ENCODE measurements at places on chromosomes 12 and 14.

GRCh38 chr12:4135919-4136605, 137.5 kb upstream of the CCND2 start:
- peak; percentile 82 for DNase-seq

DNA sequence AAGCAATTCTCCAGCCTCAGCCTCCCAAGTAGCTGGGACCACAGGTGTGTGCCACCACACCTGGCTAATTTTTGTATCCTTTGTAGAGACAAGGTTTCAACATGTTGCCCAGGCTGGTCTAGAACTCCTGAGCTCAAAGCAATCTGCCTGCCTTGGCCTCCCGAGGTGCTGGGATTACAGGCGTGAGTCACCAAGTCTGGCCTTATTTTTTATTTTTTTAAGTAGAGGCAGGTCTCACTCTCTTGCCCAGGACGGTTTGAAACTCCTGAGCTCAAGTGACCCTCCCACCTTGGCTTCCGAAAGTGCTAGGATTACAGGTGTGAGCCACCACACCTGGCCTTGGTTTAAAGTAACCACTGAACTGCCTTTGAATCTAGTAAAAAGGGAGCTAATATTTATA, 56.8 kb downstream of the SPPL3 start:
- no peak for DNase-seq

- DNase-seq, result peak; percentile 9
These were observed 119.2 kb downstream of the TRMT5 start for GRCh38 chr14:60861545-60862140.

GRCh38 chr12:12443431-12443878, 86.6 kb downstream of the BORCS5 start:
- peak; percentile 40 for DNase-seq

DNA sequence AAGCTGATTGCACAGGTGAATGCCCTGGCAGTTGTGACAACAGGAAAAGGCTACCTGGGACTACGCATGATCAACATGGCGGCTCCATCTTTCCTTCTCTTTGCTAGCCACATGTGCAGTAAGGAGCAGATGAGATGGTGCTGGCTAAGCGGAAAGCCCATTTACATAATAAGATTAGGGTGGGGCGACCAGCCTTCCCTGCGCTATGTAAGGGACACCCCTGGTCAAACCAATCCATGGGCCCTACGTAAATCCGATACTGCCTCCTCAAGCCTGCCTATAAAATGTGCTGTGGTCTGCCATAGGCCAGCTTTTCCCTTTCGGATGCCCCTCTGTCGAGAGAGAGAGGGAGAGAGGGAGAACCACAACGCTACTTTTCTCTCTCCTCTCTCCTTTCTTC, 31.0 kb upstream of the BTG1 start:
- no peak for DNase-seq

DNA sequence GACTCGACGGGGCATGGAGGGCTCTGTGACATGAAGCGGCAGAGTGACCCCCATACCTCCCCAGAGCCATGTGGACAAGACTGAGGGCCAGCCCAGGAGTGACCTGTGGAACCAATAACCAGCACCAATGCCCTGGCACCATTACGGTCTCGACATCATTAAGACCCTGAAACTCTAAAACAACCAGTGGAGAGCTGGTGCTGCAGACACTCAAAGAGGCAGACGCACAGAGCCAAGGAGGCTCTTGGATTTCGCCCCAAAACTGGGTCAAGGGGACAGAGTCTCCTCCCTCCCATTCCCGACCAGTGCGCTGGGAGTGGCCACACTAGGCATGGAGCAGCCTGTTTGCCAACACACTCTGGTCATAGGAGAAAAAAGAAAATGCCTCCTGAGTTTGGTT, 41.6 kb upstream of the VASH1 start:
- DNase-seq, result no peak

DNA sequence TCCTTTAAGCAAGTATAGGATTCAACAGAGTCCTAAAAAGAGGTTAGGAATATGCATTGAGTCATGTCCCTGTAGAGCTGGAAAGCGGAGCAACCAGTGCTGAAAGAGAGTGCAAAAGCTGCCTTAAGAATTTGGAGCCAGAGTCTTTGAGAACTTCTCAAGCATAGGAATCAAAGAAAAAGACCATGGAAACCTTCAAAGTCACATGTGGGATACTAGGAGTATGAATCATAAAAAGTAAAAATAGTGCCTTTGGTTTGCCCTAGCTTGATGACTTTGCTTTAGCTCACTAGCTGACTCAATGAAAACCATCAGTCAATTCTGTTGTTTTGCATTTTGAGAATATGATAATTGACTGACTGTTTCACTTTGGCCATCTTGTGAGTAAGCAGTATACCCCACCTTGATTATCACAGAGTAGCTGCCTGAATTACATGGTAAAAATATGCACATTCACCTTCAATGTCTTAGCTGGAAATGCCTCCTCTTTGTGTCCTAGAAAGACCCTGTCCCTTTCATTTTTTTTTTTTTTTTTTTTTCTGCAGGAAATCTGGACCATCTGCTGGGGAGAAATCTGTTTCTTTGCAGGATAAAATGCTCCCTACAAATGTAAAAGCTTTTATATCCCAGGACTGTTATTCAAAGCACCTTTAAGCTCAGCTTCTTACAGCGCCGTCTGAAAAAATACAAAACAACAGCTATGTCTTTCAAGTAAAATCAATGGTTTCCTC, 248.6 kb upstream of the KRR1 start:
- DNase-seq, result no peak

DNA sequence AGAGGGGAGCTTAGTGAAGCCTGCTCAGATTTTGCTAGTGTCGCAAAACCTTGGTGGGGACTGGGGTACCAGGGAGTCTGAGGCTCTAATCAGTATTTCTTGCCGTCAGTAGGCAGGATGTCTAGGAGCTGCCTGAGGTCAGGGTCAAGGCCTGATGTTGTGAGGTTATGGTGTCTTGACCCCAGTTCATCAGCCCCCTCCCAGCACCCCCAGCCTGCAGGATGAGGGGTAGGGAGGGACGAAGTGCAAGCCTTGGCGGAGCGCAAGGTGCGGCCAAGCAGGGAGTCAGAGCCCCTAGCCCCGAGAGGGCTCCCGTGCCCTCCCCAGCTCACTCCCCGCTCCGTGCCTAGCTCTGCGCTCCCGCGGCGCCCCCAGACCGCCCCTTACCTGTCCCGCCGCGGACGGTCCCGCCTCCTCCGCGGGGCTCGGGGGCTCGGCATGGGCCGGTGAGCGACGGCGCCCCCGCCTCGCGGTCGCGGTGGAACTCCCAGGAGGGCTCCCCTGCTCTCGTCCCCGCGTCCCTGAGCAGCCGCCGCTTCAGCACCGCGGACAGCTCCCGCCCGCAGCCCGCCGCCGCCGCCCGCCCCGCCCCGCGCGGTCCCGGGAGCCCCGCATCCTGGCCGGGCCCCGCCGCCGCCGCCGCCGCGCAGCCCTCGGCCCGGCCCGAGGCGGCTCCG, 347 bp downstream of the SYNDIG1L start:
- peak; percentile 70 for DNase-seq

DNA sequence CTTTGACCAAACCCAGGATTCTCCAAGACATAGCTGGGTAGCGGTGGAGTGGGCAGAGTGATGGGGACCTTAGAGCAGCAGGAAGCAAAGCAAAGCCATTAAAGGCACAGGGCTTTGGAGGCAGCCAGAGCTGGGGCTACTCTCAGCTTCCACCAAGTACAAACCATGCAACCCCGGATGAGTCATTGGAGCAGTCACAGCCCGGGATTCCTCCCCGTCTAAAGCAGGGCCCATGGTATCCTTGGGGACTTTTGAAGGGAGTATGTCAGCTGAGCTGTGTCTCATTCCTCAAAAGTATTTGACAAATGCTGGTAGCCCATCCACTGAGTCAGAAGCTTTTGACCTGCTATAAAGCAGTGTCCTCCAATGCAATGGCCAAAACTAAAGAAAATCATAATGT, 9.7 kb upstream of the IFI27 start:
- no peak for DNase-seq

DNA sequence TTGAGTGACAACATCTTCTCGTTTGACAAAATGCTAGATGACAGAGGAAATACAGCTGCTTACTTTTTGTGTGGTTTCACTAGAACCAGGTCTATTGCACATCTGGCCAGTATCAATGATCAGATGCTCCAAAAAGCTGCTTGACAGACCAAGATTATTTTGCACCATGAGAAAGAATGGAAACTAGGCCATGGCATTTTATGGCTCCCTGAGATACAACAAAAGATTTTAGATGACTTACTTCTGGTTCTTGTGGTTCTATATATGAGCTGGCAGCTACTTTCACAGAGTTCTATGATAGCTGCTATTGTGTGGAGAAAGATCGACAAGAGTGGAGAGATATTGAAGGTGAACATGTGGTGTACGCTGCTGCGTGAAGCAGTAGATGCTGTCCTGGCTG, 25.9 kb upstream of the PPFIBP1 start:
- DNase-seq, result no peak

GRCh38 chr12:25975682-25976081, 17.2 kb downstream of the RASSF8 start:
- no peak for DNase-seq

DNA sequence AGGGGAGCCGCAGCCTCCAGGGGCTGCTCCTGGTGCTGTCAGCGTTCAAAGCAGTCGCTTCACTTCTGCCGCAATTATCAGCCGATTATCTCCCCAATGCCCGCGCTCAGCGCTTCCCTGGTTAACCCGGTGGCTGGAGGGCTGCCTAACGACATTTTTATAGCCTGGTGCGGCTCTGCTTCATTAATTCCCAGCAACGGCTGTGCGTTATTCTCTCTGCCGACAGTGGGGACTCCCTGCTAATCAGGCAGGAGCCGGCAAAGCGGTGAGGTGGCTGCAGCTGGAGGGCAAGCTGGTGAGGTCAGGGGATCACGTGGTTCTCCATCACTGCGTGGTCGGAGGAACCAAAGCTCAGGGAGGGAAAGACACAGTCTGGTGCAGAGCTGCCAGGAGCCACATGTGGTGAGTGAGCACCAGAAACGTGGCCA, 62.9 kb downstream of the GLRX5 start:
- DNase-seq, result no peak

GRCh38 chr14:45284802-45285201, 31.8 kb upstream of the MIS18BP1 start:
- no peak for DNase-seq

GRCh38 chr14:61977217-61977616, 215.0 kb downstream of the SNAPC1 start:
- DNase-seq, result no peak

GRCh38 chr12:120225200-120225558, 24.3 kb upstream of the RPLP0 start:
- DNase-seq, result no peak

DNA sequence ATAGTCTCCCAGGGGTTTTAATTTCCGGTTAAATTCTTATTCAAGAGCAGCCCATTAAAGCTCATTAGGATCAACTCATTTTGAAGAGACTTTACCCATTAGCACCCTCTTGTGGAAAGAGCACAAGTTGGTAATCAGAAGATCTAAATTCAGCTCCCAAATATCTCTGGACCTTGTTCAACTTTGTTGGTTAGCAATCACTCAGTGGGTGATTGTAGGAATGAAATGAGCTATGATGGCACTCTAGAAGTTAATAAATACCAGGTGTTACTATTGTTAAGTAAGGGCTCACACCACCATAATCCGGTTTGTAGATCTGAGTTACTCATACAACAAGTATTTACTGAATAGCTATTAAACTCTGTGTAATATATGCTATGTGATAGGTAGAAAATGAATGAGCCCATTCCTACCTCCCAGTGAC, 42.9 kb downstream of the TRIP11 start:
- peak; percentile 85 for DNase-seq

DNA sequence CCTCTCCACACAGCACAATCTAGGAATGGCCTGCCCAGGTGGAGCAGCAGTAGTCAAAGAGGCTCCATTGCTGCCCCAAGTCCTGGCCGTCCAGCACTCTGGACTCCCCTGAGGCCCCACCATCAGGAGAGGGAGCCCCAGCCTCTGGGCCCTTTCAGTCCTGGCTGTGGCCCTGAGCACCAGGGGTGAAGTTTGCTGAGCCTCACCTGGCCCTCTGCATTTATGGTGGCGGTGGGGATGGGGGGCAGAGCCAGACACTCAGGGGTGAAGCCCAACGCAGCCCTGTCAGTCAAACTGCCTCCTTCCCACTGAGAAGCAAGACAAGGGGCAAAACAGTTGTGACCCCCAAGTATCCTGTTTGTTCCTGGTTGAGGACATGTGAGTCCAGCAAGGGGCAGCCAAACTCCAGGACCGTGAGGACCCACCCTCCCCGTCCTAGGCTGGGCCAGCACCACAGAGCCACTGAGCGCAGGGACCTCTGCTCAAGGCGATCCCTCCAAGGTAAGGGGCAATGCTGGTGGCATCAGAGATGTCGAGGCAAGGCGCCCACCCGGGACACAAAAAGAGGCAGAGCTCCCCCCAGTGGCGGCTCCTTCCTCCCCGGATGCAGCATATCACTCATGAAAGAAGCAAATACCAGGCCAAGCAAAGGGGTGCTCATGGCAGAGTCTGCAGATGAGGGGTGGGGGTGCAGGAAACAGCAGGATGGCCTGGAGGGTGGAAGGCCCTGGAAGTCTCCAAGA, 4.8 kb upstream of the AMN start:
- DNase-seq, result peak; percentile 47

- DNase-seq, result no peak
These were observed 17.9 kb upstream of the RAB35 start for GRCh38 chr12:120134307-120134980.

DNA sequence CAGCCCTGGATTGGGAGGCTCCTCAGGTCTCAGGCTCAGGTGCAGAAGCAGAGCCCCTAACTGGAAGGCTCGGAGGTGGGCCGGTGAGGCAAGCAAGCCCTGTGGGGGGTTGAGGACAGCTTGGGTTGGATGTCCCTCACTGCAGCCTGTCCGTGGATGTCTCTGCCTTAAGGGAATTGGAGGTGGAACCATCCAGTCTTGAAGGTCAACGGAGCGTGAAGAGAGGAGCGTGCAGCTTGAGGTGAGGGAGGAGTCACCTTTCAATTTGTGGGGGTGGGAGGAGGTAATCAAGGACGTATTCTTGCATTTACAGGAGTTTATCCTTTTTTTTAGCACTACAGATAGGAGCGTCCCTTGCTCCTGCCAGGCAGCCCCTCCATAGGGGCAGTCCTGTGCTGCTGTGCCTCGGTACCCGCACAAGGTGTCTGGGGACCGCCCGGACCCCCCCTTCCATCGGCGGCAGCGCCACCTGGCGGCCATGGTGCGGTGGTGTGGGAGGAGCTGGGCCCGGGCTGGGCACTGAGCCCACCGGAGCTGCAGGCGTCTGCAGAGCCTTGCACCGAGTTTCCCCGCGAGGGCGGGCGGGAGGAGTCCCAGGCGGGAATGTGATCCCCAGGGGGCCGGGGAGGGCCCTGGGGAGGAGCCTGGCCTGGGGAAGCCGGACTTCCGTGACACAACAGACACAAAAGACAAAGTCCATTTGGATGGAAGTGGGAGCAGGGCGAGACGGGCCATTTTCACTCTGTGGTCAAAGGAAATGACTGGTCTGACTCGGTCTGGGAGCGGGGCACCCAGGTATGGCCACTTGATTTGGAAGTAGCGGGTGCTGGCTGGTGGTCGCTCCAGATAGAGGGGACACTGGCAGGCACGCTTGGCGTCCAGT, 864 bp downstream of the DNAJC22 start:
- peak; percentile 92 for DNase-seq

- no peak for DNase-seq
These were observed 18.3 kb downstream of the ARMH4 start for GRCh38 chr14:58133739-58134138.

- DNase-seq, result no peak
These were observed 4.8 kb upstream of the LMO3 start for GRCh38 chr12:16610743-16611142.

- DNase-seq, result no peak
These were observed 45.7 kb downstream of the LMO3 start for GRCh38 chr12:16560273-16560672.
